A549 treated with ZK216348 at 1 μM for 4 hours (cell line): ENCODE measurements at places on chromosomes 7 and 10. TPM values are rescaled to one million over a fixed set of nuclear protein-coding genes. Genes with fewer than 3 reads are reported as not detected.

INA gene
- 20.0 to 29.7 TPM (median 24.8 TPM) in 5 replicates for total RNA-seq

EVX1 gene
- total RNA-seq = 0.14 to 0.19 TPM (median 0.15 TPM) in 3 of 5 replicates, not detected in the others

KCNMA1 gene
- total RNA-seq = 38.7 to 80.9 TPM (median 73.7 TPM) in 5 replicates

CNNM1 gene
- total RNA-seq = 18.8 to 27.2 TPM (median 21.9 TPM) in 5 replicates

PIP gene
- 0.51 to 0.75 TPM (median 0.71 TPM) in 3 of 5 replicates, not detected in the others for total RNA-seq

THSD7A gene
- total RNA-seq = 1.6 to 3.3 TPM (median 3.1 TPM) in 5 replicates

CDC14C gene
- total RNA-seq = not detected in 5 replicates

EPDR1 gene
- 72.7 to 87.3 TPM (median 80.6 TPM) in 5 replicates for total RNA-seq

TRIM56 gene
- total RNA-seq = 8.6 to 18.6 TPM (median 14.5 TPM) in 5 replicates

CHAT gene
- not detected in 5 replicates for total RNA-seq

STK31 gene
- total RNA-seq = 0.55 to 1.2 TPM (median 0.66 TPM) in 5 replicates

MYL10 gene
- not detected in 5 replicates for total RNA-seq

SEC61G gene
- total RNA-seq = 252 to 422 TPM (median 341 TPM) in 5 replicates

TRIL gene
- not detected in 5 replicates for total RNA-seq

PARD3 gene
- 62.4 to 85.0 TPM (median 68.7 TPM) in 5 replicates for total RNA-seq

C10orf143 gene
- total RNA-seq = 0.20 to 1.1 TPM (median 0.71 TPM) in 5 replicates

TMEM196 gene
- not detected in 5 replicates for total RNA-seq

POLL gene
- 12.2 to 18.8 TPM (median 16.1 TPM) in 5 replicates for total RNA-seq

TWIST1 gene
- 2.2 to 3.9 TPM (median 3.4 TPM) in 5 replicates for total RNA-seq

VSTM4 gene
- 0.21 to 0.59 TPM (median 0.39 TPM) in 5 replicates for total RNA-seq

ANKRD1 gene
- 14.1 to 41.9 TPM (median 20.0 TPM) in 5 replicates for total RNA-seq

SKIDA1 gene
- total RNA-seq = 1.1 to 1.6 TPM (median 1.3 TPM) in 5 replicates

OR6B1 gene
- not detected in 5 replicates for total RNA-seq

CRHR2 gene
- not detected in 5 replicates for total RNA-seq

AZGP1 gene
- total RNA-seq = 0.31 TPM in 1 of 5 replicates, not detected in the others

CRYGN gene
- total RNA-seq = not detected in 5 replicates

SPDYE2B gene
- total RNA-seq = not detected in 5 replicates

HTRA1 gene
- 52.3 to 62.8 TPM (median 54.3 TPM) in 5 replicates for total RNA-seq

CYP3A5 gene
- 1.1 to 2.0 TPM (median 1.8 TPM) in 5 replicates for total RNA-seq

NXPH1 gene
- not detected in 5 replicates for total RNA-seq

ZNF33A gene
- total RNA-seq = 6.7 to 9.3 TPM (median 7.8 TPM) in 5 replicates

FAM25A gene
- total RNA-seq = not detected in 5 replicates

FXYD4 gene
- not detected in 5 replicates for total RNA-seq

NUDT13 gene
- total RNA-seq = 2.4 to 4.2 TPM (median 2.7 TPM) in 5 replicates

MACC1 gene
- total RNA-seq = not detected in 5 replicates

ATAD1 gene
- 31.2 to 51.4 TPM (median 42.9 TPM) in 5 replicates for total RNA-seq

TAS2R41 gene
- not detected in 5 replicates for total RNA-seq

CXCL12 gene
- 0.08 to 0.25 TPM (median 0.20 TPM) in 3 of 5 replicates, not detected in the others for total RNA-seq

SH2D4B gene
- total RNA-seq = 0.04 TPM in 1 of 5 replicates, not detected in the others

POU6F2 gene
- total RNA-seq = not detected in 5 replicates

EBLN1 gene
- not detected in 5 replicates for total RNA-seq

DPP6 gene
- not detected in 5 replicates for total RNA-seq

GPR85 gene
- not detected in 5 replicates for total RNA-seq
